ENCODE measurements at places on chromosomes 7 and 10. TPM values are rescaled to one million over a fixed set of nuclear protein-coding genes. Genes with fewer than 3 reads are reported as not detected.

Gene ADAM22
- total RNA-seq, result 1.0 TPM

Gene CPA2
- 4,161 TPM for total RNA-seq

Gene RAMP3
- total RNA-seq, result 23.1 TPM

Gene MIOS
- 44.6 TPM for total RNA-seq

Gene CNNM1
- total RNA-seq, result 1.3 TPM

Gene ZNF425
- 1.6 TPM for total RNA-seq

Gene NEBL
- total RNA-seq, result 18.5 TPM

Gene HACD1
- total RNA-seq, result 4.9 TPM

Gene EBLN1
- total RNA-seq, result not detected

Gene HEPACAM2
- total RNA-seq, result not detected

Gene POLR2J2
- total RNA-seq, result 4.2 TPM

Gene OR9A2
- not detected for total RNA-seq

Gene UCMA
- total RNA-seq, result not detected

Gene PPP1R9A
- 16.1 TPM for total RNA-seq

Gene TPK1
- 1.3 TPM for total RNA-seq

Gene SAP25
- not detected for total RNA-seq

Gene KCNIP2
- total RNA-seq, result 13.5 TPM

Gene UNCX
- not detected for total RNA-seq

Gene NRAP
- total RNA-seq, result not detected

Gene ARHGAP12
- 39.4 TPM for total RNA-seq

Gene SOSTDC1
- total RNA-seq, result not detected

Gene TBX20
- not detected for total RNA-seq

Gene FAM131B
- 0.26 TPM for total RNA-seq

Gene PTPRN2
- 76.1 TPM for total RNA-seq

Gene LIPF
- total RNA-seq, result not detected

Gene SLC13A1
- total RNA-seq, result not detected

Gene EPHB6
- 84.0 TPM for total RNA-seq

Gene CLCN1
- not detected for total RNA-seq

Gene ETV1
- 2.6 TPM for total RNA-seq

Gene HABP2
- 9.2 TPM for total RNA-seq

Gene TMEM139
- total RNA-seq, result 23.9 TPM

Gene PTPN12
- total RNA-seq, result 39.7 TPM

Gene STOX1
- total RNA-seq, result 2.1 TPM

Gene C10orf105
- not detected for total RNA-seq

Gene HOXA2
- total RNA-seq, result not detected

Gene RRP12
- total RNA-seq, result 13.0 TPM

Gene CYP2E1
- total RNA-seq, result 18.1 TPM

Gene NPC1L1
- total RNA-seq, result 0.52 TPM

Gene OPALIN
- total RNA-seq, result not detected

Gene HYAL4
- total RNA-seq, result not detected

Gene AZGP1
- 271 TPM for total RNA-seq

Gene PCLO
- total RNA-seq, result 20.8 TPM

Gene SFRP4
- 9.1 TPM for total RNA-seq

Gene GAD2
- 4.3 TPM for total RNA-seq

Gene NEUROD6
- not detected for total RNA-seq

Gene HTR5A
- total RNA-seq, result not detected

Gene TMEM168
- total RNA-seq, result 15.8 TPM

Gene DCLRE1A
- total RNA-seq, result 5.2 TPM

Gene PRLHR
- not detected for total RNA-seq

Gene RBP4
- total RNA-seq, result 22.1 TPM

Gene CYP3A7
- not detected for total RNA-seq

Gene VENTX
- total RNA-seq, result not detected

Gene NXPH1
- not detected for total RNA-seq

Gene SLC26A4
- 0.33 TPM for total RNA-seq

Gene SPDYE6
- total RNA-seq, result not detected

Measured in body of pancreas (tissue), 4 donors.